Cardiac muscle cell (in vitro differentiated cells and primary cell): ENCODE measurements at places on chromosomes 3 and 15. TPM values are rescaled to one million over a fixed set of nuclear protein-coding genes. Genes with fewer than 3 reads are reported as not detected.

GRCh38 chr3:67791620-67792019, 137.2 kb upstream of the SUCLG2 start:
- DNase-seq: no peak

DNA sequence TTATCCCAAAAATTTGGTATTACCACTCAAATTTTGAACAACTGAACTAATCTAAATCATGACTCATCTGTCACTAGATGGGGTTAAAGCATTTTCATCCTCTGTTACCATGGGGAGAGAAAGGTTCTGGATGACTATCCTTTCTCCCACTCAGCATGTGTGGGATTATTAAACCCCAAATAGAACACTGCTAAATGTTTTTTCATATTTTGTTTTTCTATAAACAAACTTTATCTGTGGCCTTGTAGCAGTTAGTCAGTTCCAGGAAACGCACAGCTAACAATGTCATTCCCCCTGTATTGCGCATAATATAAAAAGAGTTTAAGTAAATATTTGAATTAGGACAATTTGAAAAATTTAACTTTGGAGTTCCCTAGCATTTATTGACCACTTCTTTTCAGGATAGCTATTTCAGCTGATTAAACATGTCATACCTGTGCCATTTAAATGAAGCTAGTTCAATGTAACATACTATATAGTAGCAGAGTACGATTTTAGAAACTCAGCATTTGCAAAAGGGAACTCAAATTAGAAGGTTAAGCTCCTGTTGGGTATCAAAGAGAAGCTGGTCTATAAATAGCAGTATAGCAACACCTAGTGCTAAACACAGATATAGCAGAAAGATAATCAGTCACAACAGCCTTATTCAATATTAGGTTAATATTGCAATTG, 9.2 kb upstream of the TMEM212 start:
- no peak for DNase-seq

DNA sequence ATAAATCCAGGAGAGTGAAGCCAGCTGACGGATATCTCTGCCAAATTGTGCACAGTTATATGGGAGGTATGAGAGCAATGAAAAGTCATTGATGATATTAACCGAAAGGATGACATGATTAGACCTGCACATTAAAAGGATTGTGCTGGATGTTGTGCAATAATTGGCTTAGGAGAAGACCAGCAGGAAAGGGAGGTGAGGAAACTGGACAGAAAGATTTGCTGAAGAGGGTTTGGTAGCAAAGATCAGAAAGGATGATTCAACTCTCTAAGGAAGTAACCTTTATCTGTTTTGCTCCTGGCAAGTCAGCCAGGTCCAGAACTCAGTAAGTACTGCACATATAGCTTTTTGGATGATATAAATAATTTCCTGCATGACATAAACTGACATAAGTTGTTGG, 704.7 kb downstream of the GRM7 start:
- no peak for DNase-seq

GRCh38 chr15:23483821-23484299, 36.8 kb upstream of the GOLGA6L2 start:
- peak; percentile 72 for DNase-seq

DNA sequence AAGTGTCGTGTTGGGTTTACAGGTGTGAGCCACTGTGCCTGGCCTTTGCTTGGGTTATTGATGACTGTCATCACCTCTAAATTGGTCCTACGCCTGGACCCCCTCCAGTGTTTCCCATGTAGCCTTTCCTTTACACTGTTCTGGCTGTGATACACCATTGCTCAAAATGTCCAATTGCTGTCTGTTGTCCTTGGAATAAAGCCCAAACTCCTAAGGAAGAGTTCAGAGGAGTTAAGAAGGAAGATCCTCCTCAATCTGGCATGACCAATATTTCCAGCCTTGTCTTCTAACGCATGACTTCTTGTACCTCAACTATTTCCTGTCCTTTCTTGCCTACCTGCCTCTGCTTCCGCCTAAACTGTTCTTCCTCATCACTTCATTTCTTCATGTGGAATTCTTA, 113.1 kb downstream of the POLR2M start:
- no peak for DNase-seq

DNA sequence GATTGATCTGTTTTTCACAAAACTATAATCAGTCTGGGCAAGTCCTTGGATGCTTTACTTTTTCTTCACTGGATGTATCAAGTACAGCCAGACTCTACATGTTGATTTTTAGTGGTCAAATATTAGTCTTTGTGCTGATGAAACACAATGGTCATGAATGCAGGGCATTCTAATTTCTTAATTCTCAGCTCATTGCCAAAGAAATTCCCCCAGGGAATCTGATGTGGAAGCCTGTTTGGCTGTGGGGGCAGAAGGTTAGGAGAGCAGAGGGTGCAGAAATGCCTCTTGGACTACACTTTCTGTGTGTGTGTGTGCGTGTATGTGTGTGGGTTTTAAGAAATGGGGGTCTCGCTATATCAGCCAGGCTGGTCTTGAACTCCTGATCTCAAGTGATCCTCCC, 48.7 kb upstream of the HACD2 start:
- DNase-seq: no peak

DNA sequence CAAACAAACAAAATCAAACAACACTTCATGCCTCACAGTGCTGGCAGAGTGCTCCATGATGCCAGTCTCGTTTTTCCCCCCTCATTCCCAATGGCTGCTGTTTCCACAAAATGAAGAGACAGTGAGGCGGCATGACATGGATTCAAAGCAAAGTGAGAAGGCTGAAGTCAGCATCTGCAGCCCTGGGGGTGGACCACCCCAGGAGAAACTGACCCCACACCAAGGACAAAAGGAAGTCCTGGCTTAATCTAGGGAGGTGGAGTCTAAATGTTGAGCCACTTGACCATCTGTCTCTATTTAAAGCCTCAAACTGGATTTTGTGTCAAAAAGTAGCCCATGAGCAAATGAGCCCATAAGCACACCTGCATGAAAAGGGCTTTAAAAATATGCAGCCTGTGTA, 151.2 kb upstream of the RORA start:
- no peak for DNase-seq

DNA sequence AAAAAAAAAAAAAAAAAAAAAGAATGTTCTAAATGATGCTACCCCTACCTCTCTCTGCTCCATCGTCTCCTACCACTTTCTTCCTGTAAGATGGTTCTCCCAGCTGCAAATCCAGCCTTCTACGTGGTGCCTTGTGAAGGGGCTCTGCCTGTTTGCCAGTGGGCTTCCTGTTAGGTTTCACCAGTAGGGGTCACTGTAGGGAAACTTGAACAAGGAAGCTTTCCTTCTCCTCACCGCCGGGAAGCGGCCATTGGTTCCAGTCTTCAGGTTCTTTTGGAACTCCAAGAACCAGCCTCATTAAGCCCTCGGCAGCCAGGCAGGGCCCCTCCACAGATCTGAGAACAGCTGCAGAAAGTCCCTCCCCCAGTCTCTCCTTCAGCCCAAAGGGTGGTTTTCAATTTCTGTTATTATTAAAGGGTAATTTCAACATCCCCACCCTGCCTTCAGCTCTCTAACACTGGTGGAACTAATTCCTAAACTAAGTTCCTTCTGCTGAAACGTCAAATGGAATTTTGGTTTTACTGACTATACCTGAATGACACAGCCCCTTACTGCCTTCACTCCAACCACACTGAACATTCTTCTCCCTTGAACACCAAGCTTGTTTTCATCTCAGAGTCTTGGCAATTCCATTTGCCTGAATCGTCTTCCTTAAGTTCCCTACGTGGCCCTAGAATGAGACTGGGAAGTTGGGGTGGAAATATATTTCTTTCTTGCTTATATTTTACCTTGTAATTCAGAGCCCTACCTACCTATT, 13.5 kb downstream of the MCCC1 start:
- DNase-seq: peak; percentile 41

DNA sequence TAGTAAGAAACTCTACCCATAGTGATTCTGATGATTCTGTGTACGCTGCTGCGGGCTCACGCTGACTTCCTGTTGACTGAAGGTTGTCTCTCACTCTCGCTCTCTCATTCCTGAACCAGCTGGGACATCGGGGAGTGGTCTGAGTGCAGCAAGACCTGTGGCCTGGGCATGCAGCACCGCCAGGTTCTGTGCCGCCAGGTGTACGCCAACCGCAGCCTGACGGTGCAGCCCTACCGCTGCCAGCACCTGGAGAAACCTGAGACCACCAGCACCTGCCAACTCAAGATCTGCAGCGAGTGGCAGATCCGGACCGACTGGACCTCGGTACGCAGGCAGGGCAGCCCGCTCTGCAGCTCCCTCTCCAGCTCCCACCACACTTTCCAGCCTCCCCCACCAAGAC, 63.6 kb upstream of the NR2E3 start:
- DNase-seq: no peak

DNA sequence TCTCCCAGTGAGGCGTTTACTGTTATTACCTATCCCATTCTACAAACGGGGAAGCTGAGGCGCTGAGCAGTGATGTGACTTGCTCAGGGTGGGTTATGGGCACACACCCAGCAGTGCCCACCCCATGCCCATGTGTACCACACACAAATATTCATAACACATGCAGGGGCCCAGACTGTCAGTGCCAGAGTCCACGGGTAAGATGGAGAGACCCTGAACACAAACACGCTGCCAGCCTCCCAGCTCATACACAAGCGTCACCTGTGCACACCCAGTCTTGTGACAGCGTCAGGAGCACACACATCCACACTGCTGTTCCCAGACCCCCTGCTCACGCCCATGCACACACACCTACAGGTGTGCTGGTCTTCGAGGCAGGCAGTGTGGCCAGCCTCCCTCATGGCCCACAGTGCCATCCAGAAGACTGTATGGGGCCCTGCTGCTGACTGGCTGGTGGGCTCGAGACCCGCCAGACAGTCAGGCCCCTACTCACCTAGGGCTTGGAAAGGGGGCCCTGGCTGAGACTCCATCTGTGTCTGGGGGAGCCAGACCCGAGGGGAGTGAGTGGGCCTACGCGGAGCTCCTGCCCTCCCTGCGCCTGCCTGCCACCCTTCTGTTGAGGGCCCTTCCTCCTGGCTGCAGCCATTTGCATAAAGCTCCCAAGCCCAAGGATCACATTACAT, 39.4 kb downstream of the DNAJB8 start:
- no peak for DNase-seq

DNA sequence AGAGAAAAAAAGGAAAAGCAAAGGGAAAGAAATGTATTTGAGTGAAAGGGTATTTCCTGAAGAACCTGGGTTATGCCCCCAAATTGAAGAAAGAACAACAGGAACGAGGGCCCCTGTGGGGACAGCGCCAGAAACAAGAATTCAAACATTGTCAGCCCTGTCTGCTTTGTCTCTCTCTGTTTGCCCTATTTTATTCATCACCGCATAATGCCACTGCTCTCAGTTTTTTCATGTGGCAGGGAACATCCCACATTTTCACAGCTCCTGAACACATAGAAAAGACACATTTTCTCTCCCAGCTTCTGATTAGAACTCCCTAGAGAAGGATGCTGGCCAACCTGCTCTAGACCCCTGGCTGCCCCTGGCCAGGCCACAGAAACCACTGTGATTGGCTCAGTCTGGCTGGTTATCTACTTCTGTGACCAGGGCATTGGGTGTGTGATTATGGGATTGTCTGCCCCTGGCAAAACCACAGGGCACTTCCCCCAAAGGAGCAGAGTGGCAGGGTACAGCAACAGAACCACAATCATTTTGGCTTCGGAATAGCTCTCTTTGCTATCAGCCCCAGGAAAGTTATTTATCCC, 31.3 kb upstream of the CCDC54 start:
- no peak for DNase-seq

GRCh38 chr15:87599616-87600015, 656.9 kb downstream of the NTRK3 start:
- no peak for DNase-seq

GRCh38 chr15:96514607-96515285, 184.2 kb downstream of the NR2F2 start:
- DNase-seq: peak; percentile 5

DNA sequence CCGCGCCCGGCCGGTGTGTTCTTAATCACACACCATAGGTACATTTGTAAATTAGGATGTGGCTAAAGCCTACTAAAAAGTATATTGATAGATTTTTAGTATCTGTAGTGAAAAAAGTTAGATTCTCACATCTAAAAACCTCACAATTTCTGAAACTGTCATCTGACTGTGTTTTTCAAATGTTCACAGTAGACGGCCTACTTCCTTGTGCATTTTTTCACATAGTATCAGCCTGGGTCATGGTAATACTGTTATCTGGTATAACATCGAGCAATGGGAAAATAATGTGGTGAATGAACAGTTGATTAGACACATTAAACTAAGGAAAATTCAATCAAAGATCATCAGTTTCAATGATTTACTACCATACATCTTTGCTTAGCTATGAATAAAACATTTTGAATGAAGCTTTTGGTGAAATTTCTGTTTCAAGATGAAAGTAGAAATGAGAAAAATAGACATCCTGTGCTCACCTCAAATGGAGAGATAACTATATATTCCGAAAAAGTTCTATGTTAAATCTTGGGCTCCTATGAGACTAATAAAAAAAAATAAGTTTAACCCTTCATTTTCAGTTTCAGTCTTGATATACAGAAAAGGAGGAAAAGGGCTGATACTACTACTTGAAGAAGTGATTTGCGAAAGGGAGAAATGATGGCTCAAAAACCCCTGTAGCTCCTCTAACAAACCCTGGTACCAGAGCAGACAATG, 262.7 kb downstream of the ZBTB20 start:
- no peak for DNase-seq

DNA sequence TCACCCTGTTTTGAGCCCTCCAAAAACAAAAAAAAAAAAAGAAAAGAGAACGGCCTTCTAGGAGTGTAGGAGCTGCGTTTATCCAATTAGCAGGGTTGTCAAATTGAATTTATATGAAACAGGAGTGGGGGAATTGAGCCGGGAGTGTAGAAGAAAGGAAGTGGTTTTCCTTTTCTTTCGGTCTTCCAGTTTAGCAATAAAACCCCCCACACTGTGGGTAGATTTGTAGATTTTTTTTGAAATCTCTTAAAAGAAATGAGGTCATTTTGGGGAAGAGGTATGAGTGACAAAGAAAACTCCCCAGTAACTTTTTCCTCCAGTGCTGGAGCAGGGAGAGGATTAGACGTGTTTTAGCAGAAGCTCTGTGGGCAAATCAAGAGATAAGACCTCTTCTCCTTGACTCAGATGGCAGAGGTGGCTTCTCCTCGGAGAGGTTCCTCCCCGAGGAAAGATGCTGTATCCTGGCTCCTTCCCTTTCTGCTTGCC, 30.8 kb downstream of the BOC start:
- DNase-seq: peak; percentile 71

Gene GALNT15
- polyA plus RNA-seq: 0.49 and 0.97 TPM in 2 replicates

Gene CHL1
- not detected in 2 replicates for polyA plus RNA-seq

Gene KIAA1143
- polyA plus RNA-seq: 20.9 and 24.2 TPM in 2 replicates

Gene TFRC
- polyA plus RNA-seq: 19.7 and 81.1 TPM in 2 replicates

Gene MAGEL2
- 8.9 and 10.2 TPM in 2 replicates for polyA plus RNA-seq

Gene SAMMSON
- polyA plus RNA-seq: not detected in 2 replicates

Gene MUSTN1
- polyA plus RNA-seq: not detected in 2 replicates
